ENCODE measurements at places on chromosomes 7 and 10. TPM values are rescaled to one million over a fixed set of nuclear protein-coding genes. Genes with fewer than 3 reads are reported as not detected.

Gene MACC1
- 5.2 TPM for total RNA-seq

Gene CHN2
- total RNA-seq: 7.6 TPM

GRCh38 chr10:86211691-86212390 lies 154.8 kb downstream of the GRID1 start:
- no peak for DNase-seq

DNA sequence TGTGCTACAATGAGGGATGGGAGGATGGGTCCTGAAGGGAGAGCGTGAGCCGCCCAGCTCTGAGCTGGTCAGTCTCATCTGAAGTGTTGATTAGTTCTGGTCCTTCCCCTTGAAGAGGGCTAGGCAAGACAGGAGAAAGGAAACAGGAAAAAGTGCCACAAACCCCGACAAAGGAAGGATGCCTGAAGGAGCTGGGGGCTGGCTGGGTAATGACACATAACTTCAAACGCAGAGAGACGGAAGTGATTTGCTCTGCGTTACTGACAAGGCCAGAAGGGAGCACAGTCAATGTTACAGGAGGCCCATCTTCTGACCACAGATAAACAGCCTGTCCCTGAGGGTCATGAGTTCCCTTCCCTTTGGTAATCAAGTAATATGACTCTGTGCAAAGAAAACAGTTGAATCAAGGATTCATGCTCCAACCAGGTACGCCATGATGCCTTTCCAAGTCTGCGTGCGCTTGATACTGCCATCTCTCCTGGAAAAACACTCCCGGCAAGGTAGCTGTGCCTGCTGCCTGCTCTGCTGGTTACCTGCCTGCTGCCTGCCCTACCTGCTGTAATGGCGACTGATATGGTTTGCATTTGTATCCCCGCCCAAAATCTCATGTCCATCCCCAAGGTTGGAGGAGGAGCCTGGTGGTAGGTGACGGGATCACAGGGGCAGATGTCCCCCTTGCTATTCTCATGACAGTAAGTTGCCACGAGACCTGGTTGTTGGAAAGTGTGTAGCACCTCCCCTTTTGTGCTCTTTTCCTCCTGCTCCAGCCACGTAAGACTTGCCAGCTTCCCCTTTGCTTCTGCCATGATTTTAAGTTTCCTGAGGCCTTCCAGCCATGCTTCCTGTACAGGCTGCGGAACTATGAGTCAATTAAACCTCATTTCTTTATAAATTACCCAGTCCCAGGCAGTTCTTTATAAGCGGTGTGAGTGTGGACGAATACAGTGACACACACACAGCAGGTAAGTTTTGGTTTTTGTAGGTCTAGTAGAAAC lies 57.9 kb downstream of the GRB10 start:
- DNase-seq: no peak

DNA sequence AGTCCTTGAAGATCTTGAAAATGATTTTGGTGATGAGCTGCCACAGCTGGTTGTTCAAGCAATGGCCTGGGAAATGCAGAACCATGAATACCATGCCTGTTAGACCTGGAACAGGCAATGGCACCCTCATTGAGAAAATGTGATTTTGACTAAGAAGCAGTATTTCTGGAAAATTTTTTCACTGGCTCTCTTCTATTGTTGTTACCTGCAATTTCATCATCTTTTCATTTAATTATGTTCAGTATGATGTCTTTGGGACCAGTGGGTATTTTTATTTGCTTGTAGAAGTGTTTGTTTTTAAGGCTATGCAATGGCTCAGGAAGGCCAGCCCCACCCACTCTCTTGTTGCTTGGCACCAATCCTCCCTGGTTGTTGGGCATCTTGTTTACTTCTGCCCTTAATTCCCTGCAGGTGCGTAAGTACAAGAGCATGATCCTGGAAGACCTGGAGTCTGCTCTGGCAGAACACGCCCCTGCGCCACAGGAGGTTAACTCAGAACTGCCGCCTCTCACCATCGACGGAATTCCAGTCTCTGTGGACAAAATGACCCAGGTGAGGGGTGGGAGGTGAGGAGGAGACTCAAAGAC lies 78.6 kb downstream of the NRF1 start:
- DNase-seq: no peak

DNA sequence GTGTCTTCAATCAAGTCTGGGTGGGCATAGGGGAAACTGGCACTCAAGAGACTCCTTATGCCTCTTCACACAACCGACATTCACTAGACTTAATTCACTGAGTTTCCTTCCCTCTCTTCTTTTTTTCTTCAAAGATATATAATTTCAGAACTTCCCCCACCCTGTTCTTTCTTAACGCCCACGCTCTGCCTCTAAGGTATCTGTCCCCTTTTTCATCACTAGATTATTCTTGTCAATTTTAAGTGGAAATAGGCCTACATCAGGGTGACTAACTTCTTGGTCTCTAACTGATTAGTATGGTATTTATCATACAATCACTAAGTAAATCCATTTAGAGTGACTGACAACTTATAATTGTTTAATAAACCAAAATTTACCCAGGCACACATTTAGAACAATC lies 126.7 kb downstream of the CDCA7L start:
- no peak for DNase-seq

DNA sequence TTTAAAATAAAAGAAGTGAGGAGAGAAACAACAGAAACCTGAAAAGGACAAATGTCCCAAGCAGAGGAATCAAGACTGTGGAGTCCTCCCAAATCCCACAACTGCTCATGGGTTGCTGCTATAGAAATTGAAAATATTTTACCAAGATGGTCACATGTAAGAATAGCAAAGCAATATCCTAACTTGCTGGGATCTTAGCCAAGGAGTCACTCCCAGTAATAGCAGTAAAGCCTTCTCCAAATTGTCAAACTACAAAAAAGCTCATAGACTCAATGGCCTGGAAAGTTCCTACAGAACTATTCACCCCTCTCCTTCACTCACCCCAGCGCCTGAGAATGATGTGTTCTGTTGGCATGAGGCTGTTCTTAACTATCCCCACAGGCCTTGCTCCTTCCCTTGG lies 186.5 kb downstream of the ELMO1 start:
- DNase-seq: no peak

DNA sequence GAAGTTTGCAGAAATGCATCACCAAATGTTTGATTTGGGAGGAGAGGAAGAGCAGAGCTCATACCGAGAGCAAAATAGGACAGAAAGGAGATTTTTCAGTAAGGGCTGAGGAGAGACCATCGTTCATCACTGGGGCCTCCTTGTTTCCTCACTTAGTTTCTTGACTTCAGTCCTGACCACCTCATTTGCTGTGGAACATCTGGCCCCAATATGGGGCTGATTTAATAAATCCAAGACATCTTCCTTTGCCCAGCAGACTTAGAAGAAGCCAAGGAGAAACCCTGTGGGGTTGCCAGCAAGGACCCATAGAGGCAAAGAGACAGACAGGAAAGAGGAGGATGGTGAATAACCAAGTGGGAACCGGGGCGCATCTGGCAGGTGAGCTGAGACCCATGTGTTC lies 60.4 kb downstream of the CHST3 start:
- DNase-seq: no peak

DNA sequence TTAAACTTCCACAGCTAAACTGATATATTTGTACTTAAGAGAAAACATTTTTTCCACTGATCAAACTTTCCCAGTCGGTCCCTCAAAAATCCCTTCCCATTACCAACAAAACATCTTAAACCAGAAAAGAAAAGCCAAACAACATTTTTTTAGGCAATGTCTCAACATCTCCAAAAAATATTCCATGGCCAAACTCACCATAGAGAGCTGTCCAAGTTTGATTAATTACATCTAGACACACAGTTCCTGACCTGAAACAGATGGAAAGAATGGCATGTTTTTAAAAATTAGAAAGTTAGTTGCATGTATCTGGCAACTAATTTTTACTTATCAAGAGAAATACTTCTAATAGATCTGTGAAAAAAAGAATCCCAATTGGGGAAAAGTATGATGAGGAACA lies 95.4 kb downstream of the UBE2H start:
- DNase-seq: no peak

DNA sequence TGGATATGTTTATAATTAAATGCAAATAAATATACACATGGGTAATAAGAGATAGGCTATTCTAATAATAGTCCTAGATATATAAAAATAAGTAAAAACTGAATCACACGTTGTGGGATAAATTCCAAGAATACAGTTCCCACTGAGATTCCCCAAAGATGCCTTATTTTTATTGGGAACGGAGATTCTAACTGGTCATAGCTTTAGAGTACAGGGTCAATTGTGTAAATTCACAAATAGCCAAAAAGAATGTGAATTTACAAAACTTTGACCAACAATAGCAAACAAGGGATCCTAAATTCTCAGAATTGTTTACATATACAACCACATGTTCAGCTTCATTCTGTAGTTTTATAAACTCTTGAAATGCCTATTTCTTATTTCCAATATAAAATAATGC lies 65.0 kb downstream of the VSTM4 start:
- DNase-seq: no peak

DNA sequence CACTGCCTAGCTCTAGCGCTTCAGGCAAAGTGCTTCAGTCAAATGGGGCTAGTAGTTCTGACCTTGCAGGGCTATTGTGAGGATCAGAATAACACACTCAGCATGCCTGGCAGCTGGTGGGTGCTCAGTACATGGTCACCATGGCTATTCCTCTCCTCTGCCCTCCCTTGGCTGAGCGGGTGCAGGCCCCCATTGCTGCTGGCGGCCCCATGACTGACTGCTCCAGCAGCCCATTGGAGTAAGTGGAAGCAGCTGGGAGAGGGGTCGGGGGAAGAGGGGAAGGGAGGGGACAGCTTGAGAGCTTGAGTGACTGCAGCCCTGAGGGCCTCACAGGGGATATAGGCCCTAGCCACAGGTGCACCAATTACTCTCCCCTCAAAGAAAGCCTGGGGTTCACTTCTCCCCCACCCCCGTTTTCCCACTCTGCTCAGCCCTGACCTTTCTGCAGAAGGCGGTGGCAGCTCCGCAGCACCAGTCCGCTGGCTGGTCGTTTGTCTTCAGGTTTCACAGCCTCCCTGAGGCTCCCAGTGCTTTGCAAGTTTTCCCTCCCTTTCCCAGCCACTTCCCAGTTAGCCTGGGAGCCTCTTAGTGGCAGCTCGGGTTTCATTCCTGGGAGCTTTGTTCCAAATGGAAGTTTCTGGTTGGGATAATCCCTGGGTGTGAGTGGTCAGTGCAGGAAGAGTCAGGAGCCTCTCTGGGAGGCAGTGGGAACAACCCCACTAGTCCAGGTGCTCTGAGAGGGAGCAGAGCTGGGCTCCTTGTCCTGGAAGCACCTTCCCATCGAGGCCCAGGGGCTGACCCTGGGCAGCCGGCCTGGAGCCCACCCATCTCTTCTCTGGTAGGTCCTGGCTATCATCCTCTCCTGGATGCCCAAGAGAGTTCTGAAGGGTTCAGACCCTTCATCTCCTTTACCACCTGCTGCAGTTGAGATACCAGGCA lies 16.3 kb downstream of the FGF8 start:
- DNase-seq: no peak

GRCh38 chr10:17588420-17588819 lies 28.8 kb downstream of the HACD1 start:
- no peak for DNase-seq

DNA sequence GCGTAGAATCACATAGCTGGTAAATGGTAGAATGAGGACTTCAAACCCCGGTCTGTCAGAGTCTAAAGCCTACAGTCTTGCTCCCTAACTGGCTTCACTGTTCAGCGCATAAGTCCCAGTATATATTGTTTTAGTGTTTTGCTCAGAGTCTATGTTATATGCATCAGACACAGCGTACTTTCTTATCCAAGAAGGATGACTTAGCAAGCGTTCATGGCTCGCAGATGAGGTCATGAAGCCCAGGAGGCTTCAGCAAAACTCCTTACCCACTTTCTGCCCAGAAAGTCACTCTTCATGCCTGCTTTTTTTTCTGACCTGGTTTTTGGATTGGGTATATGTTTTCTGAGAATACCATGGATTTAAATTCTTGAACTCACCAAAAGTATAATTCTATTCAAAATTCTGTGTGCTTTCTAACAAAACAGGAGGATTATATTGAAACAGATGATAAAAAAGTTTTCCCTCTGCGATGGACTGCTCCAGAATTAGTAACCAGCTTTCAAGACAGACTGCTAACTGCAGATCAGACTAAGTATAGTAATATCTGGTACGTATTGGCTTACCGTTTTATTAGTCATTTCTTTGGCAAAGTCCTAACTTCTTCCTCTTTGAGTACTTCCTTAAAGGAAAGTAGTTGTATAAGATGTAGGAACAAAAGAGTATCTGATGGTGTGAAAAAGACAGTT lies 24.6 kb upstream of the BHLHA15 start:
- DNase-seq: no peak

DNA sequence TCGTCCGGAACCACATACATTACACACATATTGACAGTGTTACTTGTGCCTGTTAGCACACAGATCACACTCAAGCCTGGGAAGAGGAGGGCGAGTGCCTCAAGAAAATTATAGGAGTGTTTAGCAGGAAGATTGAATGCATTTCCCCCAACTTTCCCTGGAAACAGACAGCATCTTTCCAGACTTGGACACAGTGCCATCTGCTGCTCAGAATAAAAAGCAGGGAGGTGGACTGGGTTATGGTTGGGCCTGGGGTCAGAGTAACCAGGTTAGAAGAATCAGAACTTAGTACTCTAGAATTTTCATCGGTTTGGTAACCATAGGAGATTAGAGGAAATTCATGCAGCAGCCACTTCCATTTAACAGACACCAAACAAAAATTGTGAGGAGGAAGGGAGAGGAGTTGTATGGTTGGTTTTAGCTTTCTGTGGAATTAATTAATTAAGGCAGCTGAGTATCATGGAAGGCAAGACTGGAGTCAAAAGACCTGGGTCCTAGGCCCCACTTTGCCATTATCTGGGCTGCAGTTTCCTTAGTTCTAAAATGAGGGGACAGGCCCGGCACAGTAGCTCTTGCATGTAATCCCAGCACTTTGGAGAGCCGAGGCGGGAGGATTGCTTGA lies 43.4 kb upstream of the OPTN start:
- no peak for DNase-seq

Data from omental fat pad (tissue), 4 donors.